Activated CD4-positive, alpha-beta T cell treated with anti-CD3 and anti-CD28 coated beads, Interleukin-2, amount 50 U/mL, for 24 hours (primary cell): ENCODE measurements at places on chromosomes 2 and 18.

DNA sequence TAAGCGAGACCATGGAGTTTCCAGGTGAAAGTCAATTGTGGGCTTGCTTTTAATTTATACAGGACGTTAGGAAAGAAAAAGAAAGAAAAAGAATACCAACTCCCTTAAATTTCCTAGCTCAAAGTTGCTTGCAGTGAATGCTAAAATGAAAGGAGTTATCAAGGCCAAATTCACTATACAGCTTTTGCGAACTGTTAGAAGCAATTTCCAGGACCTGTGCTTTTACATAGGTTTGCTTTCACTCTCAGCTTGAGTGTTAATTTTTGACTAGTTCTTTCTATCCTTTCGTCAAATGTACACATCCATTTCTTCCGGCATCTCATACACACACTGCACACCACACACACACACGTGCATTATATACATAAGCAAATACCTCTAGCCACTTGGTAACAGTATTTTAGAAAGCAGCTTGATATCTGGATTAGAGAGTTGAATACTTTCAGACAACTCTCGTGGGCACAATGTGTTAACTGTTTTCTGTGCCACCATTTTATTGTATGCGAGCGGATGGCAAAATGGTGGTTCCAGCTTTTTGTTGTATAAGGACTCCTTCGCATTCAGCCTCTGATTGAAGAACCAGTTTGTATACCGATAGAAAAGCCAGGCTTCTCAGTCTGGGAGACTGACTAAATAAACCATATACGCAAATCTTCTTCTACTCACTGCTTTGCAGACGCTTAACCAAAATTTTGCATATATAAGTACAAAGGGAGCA, 381.8 kb downstream of the MTX2 start:
- no peak for DNase-seq

DNA sequence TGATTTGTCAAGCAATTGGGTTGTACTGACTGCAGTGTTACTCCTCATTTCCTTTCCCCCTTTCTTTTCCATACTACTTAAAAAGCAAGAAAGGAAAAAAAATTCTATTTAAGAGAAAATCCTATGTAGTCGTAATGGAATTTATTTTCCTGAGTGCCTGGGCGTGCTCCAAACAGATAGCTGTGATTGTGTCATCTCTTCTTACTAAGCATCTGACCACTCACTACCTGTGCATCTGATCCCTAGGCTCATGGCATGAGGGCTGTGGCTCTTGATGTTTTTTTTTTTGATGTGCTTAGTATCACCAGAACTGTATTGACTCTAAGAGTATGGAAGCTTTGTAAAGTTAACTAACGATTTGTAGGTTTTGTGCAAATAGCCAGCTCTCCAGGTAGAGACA, 19.0 kb downstream of the CRIM1 start:
- DNase-seq = no peak

GRCh38 chr18:51235009-51235789, 37.7 kb upstream of the MEX3C start:
- peak; percentile 33 for DNase-seq

- no peak for DNase-seq
These were observed 67.4 kb upstream of the ACVR2A start for GRCh38 chr2:147777394-147777793.

- DNase-seq = no peak
These were observed 2.8 kb downstream of the ECEL1 start for GRCh38 chr2:232484628-232485347.

DNA sequence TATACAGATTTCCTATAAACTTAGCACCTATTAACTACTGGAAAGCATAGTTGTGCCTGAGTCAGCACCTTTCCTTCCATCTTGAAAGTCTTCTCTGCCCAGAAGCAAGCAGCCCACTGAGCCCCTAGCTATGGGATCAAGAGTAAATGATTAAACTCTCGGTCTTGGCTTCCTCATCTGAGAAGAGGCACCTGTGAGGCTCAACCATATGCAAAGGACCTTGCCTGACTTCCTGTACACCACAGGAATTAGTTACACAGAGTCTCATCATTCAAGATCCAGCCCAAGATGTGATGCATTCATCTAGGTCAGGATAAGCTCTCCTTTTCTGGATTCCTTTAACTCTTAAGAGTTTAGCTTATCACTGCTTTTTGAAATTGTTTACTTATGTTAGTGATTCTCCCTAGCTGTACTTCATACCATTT, 96.0 kb downstream of the CDH2 start:
- no peak for DNase-seq

DNA sequence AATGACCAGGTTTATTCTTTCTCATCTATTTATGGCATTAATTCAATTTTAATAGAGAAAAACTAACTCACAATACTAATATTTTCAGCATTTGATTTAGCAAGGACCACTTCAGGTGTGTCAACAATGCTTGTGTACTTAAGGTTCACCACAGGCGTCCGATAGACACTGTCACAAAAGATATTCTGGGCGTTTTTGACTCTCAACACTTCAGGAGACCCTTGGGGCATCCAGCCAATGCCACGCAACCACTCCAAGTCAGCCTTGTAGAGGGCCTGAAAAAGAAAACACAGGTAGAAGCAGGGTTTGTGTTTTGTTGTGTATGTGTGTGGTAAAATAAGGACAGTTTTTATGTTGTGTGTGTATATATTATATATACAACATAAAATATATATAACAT, 158.2 kb downstream of the NEB start:
- no peak for DNase-seq

- DNase-seq = no peak
These were observed 394.2 kb downstream of the IRS1 start for GRCh38 chr2:226405465-226405864.

DNA sequence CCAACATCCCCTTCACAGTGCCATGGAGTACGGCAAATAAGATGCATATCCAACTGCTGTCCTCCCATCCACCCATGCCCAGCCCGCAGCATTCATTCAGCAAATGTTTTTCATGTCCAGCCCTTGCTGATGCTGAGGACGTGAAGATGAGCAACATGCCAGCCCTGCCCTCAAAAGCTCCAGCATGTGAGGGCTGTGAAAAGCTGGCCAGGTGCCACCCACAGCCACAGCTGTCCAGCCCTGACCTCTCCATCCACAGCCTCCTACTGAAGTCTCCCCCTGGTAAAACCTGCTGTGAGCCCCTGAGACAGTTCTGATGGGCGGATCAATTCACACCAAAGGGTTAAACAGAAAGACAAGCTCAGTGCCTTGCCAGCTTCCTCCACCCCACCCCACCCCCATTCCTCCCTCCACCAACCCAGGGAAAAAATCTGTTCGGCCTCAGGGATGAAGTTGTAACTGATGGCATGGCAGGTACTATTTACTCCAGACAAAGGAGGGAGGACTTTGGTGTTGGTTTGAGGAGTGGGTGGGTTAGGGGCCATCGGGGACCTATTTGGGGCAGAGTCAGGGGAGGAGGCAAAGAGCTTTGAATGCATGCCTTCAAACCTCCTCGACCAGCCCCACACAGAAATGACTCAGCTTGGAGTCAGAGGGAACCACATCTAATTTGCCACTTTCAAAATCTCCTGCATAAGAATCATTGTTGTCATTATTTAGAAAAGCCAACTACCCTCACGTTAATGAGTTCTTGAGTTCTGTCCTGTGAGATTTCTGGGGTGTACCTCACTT, 4.3 kb downstream of the ZBTB7C start:
- no peak for DNase-seq

GRCh38 chr2:57884281-57884680, 162.3 kb upstream of the VRK2 start:
- no peak for DNase-seq

DNA sequence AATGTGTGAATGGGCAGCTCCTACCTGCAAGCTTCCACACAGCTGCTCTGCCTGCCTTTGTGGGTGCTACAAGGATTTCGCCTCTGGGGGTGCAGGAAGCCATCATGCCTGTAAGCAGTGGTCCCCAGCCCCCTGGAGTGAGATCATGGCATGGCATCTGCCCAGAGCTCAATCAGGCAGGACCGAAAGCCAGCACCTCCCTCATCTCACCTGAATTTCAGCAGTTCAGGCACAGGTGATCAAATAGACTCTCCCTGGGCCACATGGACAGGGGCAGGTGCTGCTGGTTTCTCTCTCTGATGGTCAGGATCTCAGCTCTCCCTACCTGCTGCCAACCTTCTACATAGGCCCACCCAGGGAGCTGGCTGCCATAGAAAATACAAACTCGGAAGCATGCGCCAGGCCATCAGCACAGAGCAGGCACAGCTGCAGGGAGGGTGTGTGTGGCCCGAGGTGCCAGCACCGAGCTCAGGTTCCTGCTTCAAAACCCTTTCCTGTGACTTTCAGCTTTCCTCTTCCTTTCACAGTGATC, 133.2 kb upstream of the ID2 start:
- DNase-seq = no peak

GRCh38 chr2:11031876-11032275, 120.1 kb downstream of the KCNF1 start:
- DNase-seq = no peak

DNA sequence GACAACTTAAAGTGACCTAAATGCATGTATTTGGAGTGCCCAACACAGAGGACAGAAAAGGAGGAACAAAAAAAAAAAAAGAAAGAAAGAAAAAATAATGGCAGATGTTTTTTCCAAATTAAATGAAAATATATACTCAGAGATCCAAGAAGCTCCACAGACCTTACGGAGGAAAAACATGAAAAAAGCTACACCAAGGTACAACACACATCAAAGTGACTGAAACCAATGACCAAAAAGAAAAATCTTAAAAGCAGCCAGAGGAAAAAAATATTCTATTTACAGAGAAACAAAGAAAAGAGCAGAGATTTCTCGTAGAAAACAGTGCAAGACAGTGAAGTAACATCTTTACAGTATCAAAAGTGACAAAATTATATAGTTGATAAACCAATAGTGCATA, 5.1 kb downstream of the FANCL start:
- DNase-seq = no peak

DNA sequence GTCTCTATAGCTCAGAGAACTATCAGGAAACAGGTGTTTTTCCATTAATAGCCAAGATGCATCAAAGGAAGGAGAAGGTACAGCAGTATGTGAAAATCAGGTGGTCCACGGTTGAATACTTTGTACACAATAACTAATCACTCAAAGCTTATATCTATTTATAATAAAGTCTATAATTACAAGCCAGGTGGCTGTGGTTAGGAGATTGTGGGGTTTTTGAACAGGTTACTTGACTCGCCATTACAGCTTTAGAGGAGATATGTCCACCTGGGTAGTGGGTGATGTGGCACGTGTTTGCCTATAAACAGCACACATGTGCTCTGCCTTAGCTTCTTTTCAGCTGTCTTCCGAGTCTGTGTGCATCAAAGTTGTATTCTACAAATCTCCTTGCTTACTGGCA, 892.2 kb upstream of the ZEB2 start:
- DNase-seq = no peak

DNA sequence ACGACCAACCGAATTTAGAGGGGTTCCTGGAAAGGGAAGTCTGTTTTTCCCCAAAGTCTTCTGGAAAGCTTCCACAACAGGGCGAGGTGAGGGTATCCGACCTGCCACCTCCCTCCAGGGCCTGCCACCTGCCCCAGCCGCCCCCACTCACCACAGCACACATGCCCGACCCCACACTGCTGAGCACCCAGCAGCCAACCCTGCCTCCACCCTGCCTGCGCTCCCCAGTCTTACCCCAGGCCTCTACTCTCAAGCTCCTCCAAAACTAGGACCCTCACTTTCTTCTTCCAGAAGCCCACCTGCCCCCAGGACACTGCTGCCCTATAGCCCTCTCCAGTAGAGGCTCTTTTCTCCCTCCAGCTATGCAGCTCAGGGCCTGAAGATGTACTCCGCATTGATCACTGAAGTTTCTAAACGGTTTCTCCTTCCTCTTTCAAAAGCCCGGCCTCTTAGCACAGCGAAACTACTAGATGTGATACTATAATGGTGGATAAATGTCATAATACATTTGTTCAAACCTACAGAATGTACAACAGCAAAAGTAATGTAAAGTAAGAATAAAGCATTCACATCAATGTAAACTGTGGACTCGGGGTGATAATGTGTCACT, 128.8 kb upstream of the SLC1A4 start:
- DNase-seq = no peak

DNA sequence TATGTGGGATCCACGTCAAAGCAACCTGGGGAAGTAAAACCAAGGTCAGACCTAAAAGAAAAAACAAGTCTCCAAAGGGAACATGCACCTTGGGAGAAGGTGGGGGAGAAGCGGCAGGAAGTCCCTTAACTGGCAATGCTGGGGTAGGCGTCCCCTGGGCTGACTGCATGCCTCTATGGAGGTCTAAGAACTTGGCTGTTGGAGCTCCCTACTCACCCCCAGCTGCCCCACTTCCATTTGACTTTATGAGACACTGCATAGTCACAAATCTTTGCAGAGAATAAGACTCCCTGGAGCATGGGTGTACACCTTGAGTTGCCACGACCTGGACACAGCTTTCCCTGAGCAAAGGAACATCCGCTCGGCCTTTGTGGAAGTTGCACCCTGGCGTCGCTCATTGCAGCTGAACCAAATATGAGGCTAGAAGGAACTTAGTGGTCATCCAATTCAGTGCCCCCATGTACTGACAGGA, 2.8 kb downstream of the CAPN14 start:
- DNase-seq = no peak

DNA sequence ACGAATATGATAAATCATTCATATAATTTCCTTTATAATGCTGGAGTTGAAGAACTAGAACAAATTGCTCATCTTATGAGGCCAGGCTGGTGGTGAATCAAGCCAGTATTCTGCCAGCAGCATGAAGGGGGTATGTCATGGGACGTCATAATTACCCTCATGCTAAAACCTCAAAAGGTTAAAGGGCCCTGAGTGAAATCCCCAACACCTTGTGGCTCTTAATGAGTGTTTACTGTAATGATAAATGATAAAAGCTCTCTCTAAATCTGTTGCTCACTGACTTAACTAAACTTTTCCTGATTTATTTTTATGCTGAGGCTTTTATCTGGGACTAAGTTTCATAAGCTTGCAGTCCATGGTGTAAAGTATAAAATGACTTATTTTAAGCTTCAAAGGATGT, 18.3 kb upstream of the NEDD4L start:
- DNase-seq = no peak

DNA sequence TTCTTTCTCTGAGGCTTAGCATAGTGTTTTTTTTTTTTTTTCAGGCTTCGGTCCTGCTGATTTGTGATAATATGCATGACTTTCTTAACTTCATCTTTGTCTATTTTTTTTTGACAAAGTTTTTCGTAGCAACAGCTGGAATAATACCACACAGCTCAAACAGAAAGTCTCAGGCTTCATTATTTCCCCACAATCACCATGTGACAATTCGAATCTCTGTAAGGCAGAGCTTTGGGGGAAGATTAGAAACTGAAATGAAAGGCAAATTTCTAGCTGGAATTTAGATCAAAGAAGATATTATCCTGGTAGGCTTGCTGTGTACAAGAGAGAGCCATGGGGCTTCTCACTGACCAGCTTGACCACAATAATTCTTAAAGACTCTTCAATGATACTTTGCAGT, 12.2 kb upstream of the CD28 start:
- DNase-seq = no peak

- DNase-seq = no peak
These were observed 148.3 kb downstream of the RHBDD1 start for GRCh38 chr2:226983895-226984749.

- DNase-seq = no peak
These were observed 336.2 kb downstream of the EPHA4 start for GRCh38 chr2:221235941-221236340.

- no peak for DNase-seq
These were observed 975.1 kb downstream of the BCL11A start for GRCh38 chr2:59578349-59578748.
